Activated naive CD4-positive, alpha-beta T cell treated with anti-CD3 and anti-CD28 coated beads, Interleukin-2, amount 10 ng/mL, durations not matched to agents 7 days and 5 days (primary cell): ENCODE measurements at places on chromosomes 12 and 14.
A peak's percentile ranks its signal among the peaks of the same experiment; 100 is the strongest.

- no peak for DNase-seq
Measured at GRCh38 chr12:41189395-41190251, 1.5 kb downstream of the PDZRN4 start.

DNA sequence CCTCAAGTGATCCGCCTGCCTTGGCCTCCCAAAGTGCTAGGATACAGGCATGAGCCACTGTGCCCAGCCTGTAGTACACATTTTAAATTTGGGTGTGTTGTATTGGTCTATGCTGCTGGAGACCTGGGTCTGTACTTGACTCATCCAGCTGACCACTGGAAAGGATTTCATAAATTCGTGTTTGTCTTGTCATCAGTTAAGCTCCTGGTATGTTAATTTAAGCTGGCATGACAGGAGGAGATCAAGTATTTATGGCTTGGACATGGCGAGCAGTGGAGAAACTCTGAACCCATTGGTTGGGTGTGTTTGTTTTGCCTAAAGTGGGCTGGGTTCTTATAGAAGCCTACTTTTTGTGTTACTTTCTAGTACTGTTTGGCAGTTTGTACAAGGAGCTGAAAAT, 24.2 kb downstream of the YY1 start:
- no peak for DNase-seq

- no peak for DNase-seq
Measured at GRCh38 chr12:27554421-27555186, 30.6 kb downstream of the PPFIBP1 start.

GRCh38 chr14:72612041-72612440, 281.9 kb downstream of the DPF3 start:
- DNase-seq, result no peak

DNA sequence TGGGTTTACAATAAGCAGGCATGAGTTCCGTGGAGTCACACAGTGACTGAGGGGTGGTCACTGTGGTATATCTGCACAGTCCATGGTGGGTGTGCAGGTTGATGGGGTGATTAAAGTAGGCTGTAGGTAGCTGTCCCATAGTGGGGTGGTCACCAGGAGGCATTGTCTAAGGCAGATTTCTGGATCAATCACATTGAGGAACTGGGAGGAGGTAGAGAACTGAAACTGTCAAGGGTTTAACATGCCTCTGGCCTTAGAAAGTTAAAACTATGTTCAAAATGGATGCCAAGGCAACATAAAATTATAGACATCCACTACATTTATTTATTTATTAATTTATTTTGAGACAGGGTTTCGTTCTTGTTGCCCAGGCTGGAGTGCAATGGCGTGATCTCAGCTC, 8.3 kb downstream of the ADCK1 start:
- no peak for DNase-seq

DNA sequence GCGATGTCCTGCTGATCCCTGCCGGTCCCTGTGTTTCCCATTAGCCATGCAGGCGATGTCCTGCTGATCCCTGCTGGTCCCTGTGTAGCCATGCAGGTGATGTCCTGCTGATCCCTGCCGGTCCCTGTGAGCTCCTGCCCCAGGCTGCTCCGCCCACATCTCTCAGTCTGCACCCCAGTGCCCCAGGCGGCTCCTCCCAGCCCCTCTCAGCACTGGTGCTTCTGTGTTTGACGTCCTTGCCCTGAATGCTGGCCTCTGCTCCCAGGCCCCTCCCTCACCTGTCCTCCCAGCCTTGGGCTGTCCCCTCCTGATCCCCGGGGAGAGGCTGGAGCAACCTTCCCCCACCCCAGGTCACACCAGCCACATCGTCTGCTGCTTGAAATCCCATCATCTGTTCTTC, 41.4 kb upstream of the TEX22 start:
- no peak for DNase-seq

DNA sequence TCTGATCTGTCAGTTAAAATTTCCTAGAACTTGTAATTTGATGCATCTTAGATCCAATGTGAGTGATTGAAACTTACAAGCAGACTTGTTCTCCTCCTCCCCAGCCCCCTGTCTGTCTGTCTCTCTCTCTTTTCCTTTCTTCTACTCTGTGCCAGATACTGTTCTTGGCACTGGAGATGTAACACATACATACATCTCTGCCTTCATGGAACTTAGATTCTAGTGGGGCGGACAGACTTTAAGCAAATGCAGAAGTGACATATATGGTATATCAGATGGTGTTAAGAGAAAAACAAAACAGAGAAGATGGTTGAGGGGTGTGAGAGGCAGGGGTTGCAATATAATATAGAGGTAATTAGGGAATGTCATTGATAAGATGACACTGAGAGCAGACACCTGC, 6.6 kb downstream of the CHST11 start:
- no peak for DNase-seq

DNA sequence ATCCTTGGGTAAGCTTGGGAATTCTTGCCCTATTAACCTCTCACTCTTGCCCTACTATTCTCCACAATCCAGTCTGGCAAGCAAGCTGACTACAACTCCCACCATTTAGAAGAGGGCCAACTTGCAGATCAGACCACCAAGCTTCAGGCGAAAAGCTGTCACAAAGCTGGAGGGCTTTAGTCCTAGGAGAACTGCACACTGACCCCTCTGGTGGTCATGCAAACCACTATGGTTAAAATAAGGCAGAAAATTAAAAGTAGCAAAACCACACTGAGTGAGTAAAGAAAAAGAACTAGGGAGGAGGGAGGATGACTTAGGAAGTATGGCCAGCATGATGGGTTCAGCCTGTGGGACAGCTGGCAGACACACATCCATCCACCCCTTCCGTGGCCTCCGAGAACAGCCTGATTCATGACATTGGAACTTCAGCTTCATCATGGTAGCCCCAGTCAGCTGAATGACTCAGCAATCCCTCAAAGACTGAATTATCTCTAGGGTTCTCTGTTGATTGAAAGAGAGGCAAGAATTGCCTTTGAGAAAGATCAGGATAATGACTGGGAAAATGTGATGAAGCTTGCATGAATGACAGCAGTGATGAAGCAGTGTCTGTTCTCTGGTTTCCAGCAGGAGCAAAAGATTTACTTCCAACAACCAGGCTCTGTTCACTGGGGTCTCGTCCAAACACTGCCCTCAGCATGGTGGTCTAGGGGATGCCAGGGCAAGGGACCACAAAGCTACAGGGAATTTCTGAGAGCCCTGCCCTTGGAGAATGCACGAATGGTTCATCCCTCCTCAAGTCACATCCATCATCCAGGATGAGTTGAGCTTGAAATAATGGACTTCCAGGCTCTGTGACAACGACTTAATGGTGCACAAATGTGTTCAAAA, 24.4 kb downstream of the PITPNM2 start:
- DNase-seq, result no peak

- no peak for DNase-seq
Measured at GRCh38 chr12:30953951-30954751, 27.6 kb downstream of the TSPAN11 start.

DNA sequence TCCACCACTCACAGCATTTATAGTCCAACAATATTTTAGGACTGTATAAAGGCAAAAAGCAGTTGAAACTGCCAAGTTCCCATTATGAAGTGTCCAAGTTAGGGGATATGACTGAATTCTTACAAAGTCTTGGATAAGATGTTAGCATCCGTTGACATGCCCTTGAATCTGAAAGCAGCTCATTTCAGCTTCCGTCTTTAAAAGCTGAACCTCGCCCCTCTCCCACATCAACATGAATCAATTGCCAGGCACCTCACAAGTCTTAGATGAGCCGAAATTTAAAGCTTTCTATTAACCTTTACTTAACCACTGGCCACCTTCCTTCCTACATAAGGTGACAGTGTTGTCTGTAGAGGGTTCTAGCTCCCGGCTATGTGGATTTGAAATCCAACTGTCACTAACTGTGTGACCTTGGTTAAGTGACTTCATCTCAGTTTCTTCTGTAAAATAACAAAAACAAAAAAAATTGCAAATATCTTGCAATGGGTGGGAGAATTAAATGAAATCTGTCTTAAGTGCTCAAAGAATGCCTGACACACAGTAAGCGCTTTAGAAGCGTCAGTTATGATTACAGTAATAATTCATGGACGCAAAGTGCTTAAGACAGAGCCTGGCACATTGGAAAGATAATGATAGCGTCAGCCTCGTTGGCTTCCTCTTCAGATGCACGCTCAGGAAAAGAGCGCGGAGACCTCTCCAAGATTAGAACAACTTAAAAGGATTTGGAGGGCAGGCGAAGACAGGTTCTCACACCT, 1.2 kb downstream of the PPP1CC start:
- peak; percentile 48 for DNase-seq

- DNase-seq, result no peak
Measured at GRCh38 chr12:24979976-24980730, 31.3 kb upstream of the BCAT1 start.
